CD4-positive, alpha-beta memory T cell (primary cell): ENCODE measurements at places on chromosomes 2 and 18.

DNA sequence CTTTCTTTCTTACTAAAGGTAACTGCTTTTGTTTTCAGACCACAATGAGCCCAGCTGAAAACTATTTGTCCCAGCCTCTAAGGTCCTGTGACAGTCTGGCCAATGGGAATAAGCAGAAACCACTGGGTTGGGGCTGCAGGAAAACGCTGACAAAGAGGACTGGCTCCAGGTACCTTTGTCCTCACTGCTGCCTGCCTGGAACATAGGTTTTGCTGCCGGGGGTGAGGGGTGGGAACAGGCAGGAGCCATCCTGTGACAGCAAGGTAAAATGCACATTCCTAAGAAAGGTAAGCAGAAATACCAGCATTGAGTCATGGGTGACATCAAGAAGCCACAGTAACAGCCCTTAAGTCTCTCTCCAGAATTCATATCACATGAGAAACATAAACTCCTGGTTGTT lies 21.6 kb downstream of the PTPN2 start:
- DNase-seq: no peak

DNA sequence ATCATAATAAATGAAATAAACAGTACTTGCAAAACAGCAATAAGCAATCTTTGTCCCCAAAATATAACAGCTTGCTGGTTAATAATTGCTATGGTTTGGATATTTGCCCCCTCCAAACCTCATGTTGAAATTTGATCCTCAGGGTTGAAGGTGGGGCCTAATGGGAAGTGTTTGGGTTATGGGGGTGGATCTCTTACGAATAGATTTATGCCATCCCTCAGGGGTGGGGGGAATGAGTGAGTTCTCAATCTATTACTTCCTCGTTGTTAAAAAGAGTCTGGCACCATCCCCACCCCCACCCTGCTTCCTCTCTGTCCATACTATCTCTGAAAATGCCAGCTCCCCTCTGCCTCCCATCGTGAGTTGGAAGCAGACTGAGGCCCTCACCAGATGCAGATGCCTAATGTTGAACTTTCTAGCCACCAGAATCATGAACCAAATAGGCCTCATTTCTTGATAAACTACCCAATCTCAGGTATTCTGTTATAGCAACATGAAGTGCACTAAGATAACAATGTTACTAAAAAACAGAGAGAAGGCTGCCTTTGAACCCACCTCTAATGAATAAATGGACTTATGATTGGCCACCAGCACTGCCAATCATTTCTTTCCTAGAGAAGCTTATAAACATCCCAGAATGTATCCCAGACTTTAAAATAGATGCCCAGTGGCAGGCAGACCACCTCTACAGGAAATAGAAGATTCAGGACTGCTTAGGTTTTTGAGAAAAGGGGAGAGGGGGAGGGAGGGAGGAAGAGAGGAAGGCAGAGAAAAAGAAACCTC lies 90.1 kb downstream of the ALPK2 start:
- DNase-seq: no peak

DNA sequence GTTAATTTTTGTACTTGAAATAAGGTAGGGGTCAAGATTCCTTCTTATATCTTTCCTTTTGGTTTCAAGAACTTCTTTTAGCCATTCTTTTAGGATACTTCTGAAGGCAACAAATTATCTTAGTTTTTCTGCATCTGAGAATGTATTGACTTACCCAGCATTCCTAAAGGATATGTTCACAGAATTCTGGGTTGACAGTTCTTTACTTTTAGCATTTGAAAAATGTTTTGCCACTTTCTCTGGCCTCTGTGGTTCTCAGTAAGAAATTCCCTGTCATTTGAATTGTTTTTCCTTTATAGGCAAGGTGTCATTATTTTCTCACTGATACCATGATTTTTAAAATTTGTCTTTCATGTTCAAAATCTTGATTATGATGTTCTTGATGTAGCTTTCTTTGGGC lies 162.4 kb downstream of the GALNT1 start:
- no peak for DNase-seq

DNA sequence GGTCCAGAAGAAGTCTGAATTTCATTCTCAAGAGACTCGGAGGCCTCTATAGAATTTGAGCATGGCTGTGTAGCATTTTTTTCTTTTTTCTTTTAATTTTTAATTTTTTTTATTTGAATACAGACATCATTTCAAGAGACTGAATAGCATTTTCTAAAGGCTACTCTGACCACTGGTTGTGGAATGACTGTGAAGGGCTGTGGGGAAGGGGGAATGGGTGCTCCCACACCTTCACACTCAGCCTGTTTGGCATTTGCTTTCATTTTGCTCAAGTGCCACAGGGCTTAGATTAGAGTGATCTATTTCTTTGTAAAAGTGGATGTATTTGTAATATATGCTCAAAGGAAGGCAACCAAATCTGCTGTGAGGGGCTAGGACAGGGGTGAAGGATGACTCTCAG lies 142.0 kb upstream of the SPOPL start:
- no peak for DNase-seq

GRCh38 chr2:177291701-177292100 lies 27.2 kb upstream of the NFE2L2 start:
- DNase-seq: no peak

DNA sequence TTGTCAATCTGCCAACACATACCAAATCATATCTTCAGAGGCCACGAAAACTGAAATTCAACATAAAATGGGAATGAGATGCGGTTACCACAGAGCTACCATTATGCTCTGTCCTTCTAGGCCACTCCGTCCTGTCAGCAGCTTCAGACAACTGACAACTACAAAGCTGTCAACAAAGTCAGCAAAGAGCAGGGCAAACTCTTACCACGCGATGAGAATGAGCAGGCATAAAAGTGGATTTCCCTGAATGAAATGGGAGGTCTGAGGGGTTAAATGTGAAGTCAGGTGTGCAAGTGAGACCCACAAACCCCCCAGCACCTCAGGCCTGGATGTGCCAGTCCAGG lies 130.1 kb downstream of the LNPK start:
- no peak for DNase-seq

GRCh38 chr2:118835746-118836410 lies 11.6 kb downstream of the EN1 start:
- DNase-seq: no peak

GRCh38 chr2:37119157-37119556 lies 34.8 kb downstream of the GPATCH11 start:
- no peak for DNase-seq

GRCh38 chr2:46914578-46915230 lies 902 bp downstream of the MCFD2 start:
- DNase-seq: no peak

DNA sequence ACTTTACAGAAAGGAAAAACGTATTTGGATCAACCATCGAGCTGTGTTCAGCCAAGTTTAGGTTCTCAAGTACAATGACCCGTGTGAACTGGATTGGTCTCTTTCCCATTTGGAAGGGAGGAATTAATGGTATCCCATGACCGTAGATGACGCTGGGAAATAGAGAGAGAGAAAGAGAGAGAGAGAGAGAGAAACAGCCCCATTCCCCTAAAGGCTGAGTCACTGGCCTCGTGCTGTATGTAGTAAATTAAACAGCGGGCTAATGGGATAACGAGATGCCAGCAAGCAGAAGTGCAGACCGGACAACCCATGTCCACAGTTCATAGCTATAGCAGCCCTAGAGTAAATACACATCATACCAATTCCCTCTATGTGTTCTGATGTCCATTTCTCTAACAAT lies 99.6 kb downstream of the BCL11A start:
- no peak for DNase-seq

DNA sequence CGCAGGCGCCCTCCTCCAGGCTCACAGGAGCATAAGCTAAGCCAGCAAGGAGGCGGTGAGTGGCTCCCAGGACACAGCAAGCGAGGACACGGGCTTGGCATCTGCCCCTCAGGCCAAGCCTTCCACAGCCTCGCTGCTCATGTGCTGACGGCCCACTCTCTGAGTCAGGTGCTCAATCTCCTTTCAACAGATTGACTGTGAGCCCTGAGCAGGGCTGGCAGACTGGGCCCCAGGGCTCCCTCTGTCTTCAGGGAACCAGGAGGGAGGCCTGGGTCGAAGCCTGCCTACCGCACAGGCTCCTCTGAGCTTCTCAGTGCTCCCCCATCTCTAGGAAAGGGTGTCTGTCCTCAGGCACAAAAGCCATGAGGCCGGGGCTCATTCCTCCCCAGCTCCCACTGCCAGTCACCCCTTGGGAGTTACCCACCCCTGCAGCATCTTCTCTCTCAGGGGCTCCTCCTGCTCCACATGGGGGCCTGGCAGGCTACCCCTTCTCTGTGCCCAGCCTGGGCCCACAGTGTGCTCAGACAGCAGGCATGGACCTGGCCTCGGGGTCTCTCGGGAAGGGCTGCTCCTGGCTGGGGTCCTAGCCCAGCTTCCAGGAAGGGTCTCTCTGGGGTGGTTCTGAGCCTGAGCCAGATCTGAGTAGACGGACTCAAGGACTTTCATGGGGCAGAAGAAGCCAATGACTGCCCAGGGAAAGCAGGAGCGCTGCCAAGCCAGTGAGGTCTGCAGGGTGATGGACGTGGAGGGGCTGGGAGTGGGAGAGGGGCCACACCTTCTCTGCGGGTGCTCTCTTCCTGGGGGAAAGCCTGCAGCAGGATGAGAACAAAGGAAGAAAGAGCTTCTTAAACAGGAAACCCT lies 138.0 kb upstream of the GPC1 start:
- no peak for DNase-seq

DNA sequence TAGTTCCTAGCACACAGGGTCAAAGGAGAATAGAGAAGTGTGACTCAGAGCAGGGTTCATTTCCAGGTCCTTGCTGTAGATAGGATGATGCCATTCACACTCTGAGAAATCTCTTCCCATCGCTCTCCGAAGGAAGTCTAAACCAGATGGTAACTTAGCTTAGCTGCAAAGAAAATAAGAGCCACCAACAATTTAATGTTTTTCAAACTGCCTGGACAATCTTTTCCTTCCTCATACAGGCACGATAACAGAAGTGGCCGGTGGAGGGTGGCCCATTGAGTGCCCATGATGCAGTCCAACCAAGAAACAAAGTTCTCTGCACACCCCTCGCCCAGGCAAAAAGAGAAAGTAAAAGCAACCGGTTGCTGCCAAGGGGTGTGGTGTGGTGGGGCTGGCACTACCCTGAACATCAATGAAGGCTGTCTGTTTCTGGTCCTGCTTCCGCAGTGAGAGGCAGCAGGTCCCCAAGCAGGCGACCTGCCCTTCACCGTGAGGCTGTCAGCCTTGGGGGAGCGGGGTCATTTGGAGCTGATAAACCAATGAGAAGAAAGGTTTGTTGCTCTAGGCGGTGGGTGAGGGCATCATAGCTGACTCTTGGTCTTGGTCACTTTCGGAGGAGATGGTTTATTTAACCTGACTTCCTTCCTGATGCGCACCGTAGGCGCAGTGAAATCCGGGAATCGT lies 105.6 kb upstream of the CD302 start:
- DNase-seq: peak; percentile 76

DNA sequence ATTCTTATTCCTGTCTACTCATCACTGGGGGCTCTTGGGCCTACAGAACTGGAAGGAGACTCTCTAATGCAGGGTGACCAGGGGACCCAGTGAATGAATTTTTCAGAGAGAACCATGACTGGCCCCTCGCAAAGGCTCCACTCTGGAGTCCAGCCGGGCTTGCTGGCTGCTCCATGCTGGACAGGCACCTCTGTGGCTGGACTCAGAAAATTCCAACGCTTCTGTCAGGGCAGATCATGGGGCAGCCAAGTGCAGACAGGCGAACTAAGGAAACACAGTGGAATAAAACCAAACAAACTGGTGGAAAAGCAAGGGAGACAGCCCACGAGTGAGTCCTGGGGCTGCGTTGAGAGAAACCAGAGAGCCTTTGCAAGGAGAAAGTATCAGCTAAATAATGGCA lies 57.2 kb downstream of the ACAA2 start:
- no peak for DNase-seq

DNA sequence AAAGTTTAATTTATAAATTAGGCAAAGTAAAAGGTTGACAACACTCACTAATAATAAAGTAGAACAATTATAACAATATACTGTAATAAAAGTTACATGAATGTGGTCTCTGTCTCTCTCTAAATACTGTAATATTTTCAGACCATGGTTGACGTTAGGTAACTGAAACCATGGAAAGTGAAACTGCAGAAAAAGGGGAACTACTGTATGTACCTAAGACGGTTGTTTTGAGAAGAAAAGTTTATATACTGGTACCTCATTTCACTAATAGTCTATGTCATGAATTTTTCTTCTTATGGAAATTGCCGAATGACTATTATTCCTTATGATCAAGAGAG lies 166.7 kb upstream of the ZNF521 start:
- no peak for DNase-seq

DNA sequence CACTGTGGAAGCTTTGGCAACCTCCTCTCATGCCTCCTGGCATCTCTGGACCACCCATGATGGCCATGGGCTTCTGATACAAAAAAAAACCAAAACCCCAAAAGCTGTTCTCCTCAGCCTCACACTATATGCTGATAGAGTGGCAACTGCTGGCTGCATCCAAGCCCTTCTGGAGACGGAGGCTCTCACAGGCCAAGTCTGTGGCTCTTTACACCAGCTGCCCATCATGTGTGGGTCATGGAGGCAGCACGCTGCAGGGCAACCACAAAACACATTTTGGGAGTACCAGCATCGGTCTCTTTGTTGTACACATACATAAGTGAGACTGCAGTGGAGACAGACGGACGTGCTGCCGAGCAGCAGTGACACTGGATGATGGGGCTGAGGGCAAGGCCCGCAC lies 45.3 kb downstream of the SP110 start:
- DNase-seq: no peak
